CD8-positive, alpha-beta T cell (primary cell): ENCODE measurements at places on chromosomes 3 and 15.
A peak's percentile ranks its signal among the peaks of the same experiment; 100 is the strongest.

DNA sequence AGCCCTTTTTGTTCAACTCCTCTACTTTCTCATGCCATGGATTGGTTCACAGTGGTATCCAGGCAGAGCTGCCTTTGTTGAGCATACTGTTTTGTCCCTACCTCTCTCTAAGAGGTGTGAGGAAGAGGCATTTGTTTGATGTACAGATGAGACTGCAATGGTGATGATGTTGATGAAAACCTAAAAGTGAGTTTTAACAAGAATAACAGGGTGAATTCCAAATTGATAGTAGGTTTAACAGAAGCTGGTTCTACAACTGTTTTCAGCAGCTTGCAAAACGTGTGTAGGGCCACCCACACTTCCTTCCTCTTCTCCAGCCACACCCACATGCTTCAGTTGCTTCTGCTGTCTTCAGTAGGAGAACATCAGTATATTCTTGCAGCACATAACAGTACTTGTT, 10.2 kb downstream of the SNRK start:
- DNase-seq: peak; percentile 68

- no peak for DNase-seq
Measured at GRCh38 chr3:152430223-152431002, 161.7 kb downstream of the MBNL1 start.

GRCh38 chr3:150495563-150496168, 50.6 kb downstream of the SERP1 start:
- no peak for DNase-seq

- DNase-seq: no peak
Measured at GRCh38 chr3:152376351-152377183, 107.8 kb downstream of the MBNL1 start.

DNA sequence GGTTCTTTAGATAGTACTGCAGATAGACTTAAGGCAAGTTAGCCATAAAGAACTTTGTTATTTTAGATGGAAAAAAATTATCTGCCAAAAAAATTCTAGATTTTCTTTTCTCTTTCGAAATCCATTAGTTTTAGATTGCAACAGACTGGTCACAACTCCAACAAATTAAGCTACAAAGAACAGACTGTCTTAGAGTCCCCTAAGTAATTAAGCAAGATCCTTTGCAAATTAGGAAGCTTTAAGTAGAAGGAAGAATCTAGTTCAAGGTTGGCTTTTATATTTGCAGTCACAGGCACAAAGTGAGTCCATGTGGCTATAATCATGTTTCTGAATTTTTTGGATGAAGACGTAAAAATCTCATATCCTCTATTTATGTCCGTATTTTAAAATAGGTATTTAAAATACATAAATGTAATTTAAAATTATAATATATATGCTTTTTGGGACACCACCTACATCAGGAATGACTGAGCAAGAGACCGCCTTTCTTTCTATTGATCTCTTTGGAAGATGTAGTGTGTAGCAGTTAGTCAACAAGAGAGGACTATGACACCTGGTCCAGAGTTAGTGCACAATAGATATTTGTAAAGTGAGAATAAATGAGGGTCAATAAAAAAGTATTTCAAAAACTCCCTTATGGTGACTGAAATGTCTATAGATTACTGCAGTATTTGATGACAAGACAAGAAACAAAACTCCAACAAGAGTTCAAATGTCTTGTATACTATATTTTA, 34.4 kb downstream of the TMEM45A start:
- DNase-seq: no peak

DNA sequence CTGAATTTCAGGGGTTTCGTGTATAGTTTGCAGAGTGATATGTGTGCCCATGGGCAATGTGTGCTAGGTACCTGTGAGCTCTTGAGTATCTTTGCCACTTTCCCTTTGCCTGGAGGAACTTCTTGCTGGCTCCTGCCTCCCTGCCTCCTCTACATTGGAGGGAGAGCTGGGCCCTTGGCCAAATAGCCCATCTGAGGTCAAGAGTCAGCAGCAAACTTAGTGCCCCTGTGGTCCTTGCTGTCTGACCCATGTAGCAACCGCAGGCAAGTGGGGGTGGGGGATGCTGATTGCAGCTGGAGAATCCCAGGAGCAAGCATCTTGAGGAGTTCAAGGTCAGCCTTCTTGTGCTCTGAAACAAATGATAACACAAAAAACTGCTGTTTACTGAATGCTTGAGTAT, 5.4 kb upstream of the TBC1D21 start:
- no peak for DNase-seq

- DNase-seq: no peak
Measured at GRCh38 chr15:29962407-29962806, 120.3 kb upstream of the GOLGA8J start.

- DNase-seq: no peak
Measured at GRCh38 chr15:44694416-44694815, 16.7 kb downstream of the PATL2 start.

DNA sequence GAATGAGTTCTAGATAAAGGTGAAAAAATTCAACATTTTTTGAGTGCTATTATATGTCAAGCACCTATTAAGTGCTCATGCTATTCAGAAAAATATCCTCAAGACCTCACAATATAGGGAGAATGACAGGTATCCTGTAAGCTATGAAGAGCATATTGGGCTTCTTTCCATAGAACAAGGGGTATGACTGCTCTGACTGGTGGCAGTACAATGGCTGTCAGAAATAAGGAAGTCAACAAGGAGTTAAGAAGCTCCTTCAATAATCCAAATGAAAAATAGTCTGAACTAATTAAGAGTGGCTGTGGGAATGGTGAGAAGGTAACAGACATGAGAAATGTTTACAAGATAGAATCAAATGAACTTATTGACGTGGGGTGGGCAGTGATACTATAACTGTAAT, 24.7 kb downstream of the NPTN start:
- no peak for DNase-seq

DNA sequence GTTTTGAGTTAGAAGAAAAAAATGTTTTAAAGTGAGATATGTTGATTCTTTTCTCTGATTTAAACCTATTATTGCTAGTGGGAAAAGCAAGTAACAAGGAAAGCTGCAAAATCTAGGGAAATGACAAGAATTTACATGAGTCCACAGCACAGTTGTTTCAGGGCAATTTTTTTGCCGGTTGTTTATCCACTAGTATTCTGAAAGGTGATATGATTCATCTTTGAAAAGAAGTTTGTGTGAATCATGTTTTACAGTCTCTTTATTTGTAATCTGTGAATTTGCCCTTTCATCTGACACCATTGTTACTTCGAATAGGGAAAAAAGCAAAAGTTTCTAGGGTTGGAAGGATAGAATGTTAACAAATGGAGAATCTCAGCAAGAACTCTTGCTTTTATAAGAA, 894.7 kb downstream of the OTOL1 start:
- no peak for DNase-seq

DNA sequence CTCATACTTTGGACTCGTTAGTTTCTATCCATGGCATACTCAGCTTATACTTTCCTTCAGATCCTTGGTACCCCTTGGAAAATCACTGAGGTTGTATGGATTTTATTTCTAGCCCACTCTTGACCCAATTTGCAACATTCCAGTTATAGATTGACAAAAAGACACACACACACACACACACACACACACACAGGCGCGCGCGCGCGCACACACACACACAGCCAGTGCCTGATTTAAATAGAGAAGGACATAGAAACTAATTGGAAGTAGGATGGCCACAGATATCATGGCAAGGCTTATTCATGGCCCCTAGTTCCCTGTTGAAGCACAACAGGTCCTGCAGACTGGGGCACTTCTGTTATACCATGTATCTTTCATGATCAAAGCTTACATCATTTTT, 89.1 kb upstream of the CFAP20DC start:
- DNase-seq: no peak

DNA sequence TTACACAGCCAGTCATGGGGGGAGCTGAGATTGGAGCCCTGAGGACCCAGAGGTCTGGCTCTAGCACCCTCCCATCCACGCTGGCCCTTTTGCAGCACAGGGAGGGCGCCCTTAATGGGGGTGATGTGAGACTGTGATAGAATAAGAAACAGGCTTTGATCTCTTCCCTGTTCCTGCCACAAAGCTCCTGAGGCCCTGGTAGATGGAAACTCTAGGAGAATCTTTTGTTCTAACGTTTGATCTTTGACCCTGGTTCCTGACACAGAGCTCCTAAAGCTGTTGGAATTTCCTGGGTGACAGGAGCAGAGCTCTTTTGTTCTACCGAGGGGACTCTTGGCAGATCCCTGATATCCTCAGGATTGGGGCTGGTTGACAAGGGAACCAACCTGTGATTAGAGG, 1.2 kb upstream of the UROC1 start:
- no peak for DNase-seq

GRCh38 chr3:36944012-36944640, 728 bp downstream of the TRANK1 start:
- no peak for DNase-seq
